PC-3 (cell line): ENCODE measurements at places on chromosomes 16 and 17.
A peak's percentile ranks its signal among the peaks of the same experiment; 100 is the strongest.

- DNase-seq = no peak
These were observed 3.3 kb downstream of the UBTF start for GRCh38 chr17:44216173-44216572.

GRCh38 chr17:78965491-78965924, 14.2 kb downstream of the LGALS3BP start:
- DNase-seq = no peak

GRCh38 chr16:4894276-4895150, 42.4 kb downstream of the PPL start:
- DNase-seq = no peak

GRCh38 chr16:77290451-77291115, 91.4 kb downstream of the SYCE1L start:
- DNase-seq = no peak

GRCh38 chr16:81629896-81630634, 149.0 kb upstream of the PLCG2 start:
- no peak for DNase-seq

DNA sequence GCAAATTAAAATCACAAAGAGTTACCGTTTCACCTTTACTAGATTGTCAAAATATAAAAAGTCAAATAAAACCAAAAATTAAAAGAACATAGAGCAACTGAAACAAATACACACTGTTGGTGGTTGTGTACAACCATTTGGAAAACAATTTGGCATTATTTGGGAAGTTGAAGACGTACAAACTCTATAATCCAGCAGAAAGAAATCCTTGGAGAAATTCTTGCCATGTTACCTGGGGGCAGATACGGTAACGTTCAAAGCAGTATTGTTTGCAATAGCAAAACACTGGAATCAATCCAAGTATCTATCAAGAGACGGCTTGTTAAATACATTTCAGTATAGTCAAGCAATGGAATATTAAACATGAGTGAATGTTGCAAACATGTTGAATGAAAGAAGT, 56.7 kb downstream of the TBX4 start:
- DNase-seq = no peak

DNA sequence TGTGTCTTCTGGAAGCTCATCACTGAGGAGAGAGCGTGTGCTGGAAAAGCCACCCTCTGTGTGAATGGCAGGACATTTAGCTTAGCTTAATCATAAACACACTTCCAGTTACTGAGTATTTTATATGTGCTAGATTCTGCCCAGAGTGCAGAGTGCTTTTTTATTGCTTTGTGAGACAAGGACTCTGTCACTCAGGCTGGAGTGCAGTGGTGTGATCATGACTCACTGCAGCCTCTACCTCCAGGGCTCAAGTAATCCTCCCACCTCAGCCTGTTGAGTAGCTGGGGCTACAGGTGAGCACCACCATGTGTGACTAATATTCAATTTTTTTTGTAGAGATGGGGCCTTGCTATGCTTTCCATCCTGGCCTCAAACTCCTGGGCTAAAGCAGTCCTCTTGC, 61.4 kb upstream of the IRX3 start:
- DNase-seq = peak; percentile 1

DNA sequence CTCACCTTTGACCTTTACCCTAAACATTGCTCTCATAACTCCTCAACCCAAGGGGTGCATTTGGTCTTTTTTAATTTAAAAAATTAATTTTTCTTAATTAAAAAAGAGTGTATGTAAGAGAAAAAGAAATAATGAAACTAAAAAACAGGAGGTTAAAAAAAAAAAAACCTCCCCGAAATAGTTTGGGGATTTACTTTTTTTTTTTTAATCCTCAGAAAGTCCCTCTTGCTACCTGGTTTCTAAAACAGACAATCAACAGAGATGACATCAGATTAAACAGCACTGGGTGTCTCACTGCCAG, 301.3 kb downstream of the SOX9 start:
- DNase-seq = no peak
